Activated gamma-delta T cell treated with anti-CD3 and anti-CD28 coated beads, Interleukin-2, amount 50 U/mL, for 16 hours (primary cell): ENCODE measurements at places on chromosomes 16 and 17.

- DNase-seq = no peak
Observed at GRCh38 chr17:82228278-82228841, 482 bp upstream of the SLC16A3 start.

- DNase-seq = no peak
Observed at GRCh38 chr17:80931421-80932265, 60.0 kb upstream of the CHMP6 start.

- no peak for DNase-seq
Observed at GRCh38 chr17:59623151-59623550, 3.5 kb downstream of the CLTC start.

DNA sequence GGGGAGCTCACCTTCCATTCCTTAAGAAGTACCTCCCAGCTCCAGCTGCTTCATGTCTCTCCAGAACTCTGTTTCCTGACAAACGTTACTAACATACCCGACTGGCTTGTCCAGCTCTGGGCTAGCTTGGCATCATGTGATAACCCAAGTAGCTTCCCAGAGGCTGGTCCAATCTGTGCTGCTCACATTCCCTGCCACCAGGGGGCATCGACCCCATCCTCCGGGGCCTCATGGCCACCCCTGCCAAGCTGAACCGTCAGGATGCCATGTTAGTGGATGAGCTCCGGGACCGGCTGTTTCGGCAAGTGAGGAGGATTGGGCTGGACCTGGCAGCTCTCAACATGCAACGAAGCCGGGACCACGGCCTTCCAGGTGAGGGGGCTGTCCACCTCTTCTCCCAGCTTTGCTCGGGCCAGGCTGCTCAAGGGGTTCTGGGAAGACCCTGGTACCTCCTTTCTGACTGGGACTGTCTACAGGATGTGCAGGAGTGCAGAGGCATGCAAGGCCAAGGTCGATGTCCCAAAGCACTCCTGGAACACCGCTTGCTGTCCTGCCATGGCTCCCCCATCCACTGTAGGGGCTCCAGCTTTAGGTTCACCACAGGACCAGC, 7.6 kb downstream of the EPX start:
- peak; percentile 22 for DNase-seq

DNA sequence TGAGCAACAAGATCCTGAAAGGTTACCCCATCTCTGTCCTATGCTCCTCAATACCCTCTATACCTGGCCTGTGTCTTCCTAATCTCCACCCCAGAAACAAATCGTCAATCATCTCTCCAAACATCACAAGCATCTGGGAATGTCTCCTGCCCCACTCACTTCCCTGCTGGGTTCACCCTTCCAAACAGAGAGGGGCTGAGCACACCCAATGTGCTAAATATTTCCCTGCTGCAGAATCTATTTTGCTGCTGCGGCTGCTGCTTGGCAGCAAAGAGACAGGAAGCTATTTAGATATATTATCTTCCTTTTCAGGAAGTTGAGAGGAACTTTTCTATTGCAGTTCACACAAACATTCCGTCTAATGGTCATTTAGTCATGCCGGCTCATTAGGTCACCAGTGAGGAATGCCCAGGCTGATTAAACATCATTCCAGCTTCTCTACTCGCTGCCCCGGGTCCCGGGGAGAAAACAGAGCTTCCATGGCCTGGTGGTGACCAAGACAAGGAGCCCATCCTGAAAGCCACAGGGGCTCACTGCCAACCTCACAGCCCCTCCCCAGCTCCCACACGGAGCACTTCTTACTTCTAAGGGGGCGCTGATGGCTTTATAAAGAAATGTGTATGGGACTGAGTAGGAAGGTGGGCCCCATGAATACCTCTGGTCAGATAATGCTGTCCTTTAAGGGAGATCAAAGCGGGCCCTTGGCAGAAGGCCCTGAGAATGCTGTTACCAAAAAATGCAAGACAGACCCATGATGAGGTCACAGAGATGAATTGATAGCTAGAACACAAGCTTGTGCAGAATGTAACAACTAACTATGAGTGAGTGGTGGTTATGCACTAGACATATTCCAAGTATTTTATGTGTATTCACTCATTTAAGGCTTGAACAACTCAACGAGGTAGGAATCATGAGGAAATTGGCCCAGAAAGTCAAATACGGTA, 218.3 kb downstream of the SOX9 start:
- DNase-seq = no peak

GRCh38 chr17:2462481-2462880, 49.2 kb downstream of the METTL16 start:
- no peak for DNase-seq

- DNase-seq = no peak
Observed at GRCh38 chr17:50877838-50878237, 11.7 kb upstream of the TOB1 start.

DNA sequence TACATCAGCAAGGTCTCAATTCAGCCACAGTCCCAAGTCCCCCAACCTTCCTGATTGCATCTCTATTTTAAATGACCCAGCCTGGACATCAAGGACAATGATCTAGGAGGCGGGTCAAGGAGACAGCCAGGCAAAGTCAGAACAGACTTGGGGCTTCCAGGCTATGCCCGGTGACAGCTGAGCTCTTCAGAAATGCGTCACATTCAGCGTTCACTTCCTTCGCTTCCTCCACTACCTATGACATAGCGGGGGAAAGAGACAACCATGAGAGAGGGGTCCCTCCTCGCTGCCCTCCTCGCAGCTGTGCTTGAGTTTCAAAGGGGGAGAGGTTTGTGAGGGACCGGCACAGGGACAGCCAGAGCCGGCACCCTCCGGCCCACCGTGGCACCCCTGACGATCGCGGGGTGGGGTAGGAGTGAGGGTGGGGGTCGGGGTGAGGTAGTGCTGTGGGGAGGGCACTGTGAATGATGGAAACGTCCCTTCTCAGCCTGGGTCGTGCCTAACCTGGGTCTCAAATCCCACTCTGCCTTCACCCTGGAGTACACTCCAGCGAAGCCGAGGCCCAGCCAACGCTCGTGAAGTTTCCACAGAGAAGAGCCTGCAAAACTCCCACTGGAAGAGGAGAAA, 12.3 kb upstream of the LGALS3BP start:
- no peak for DNase-seq

GRCh38 chr17:36024106-36024869, 6.5 kb upstream of the CCL23 start:
- DNase-seq = no peak

- no peak for DNase-seq
Observed at GRCh38 chr17:48333034-48333530, 96.9 kb downstream of the SKAP1 start.

GRCh38 chr16:65641762-65642289, 520.0 kb upstream of the CDH11 start:
- no peak for DNase-seq

DNA sequence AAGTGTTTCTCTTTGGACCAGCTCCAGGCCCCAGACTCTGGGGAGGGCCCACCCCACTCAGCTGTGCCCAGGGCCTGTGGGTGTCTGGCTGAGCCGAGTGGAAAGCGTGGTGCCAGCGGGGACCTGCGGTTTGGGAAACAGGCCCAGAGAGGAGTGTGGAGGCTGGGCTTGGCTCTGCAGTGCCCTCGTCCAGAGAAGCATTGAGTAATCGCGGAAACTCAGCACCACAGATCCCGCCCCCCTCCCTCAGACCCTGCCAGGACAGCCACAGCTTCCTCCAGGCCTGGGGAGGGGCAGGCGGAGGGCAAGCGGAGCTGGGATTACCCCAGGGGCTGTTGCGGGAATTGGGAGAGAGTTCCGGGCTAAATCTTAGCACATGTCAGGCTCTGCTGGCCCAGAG, 14.6 kb upstream of the PITPNA start:
- DNase-seq = no peak

- DNase-seq = no peak
Observed at GRCh38 chr17:55304171-55304859, 39.6 kb downstream of the HLF start.

- no peak for DNase-seq
Observed at GRCh38 chr16:57653936-57654335, 14.2 kb upstream of the ADGRG3 start.

GRCh38 chr16:67547423-67548264, 14.7 kb upstream of the CTCF start:
- DNase-seq = no peak
